ENCODE measurements at places on chromosomes 12 and 14. TPM values are rescaled to one million over a fixed set of nuclear protein-coding genes. Genes with fewer than 3 reads are reported as not detected.
A peak's percentile ranks its signal among the peaks of the same experiment; 100 is the strongest.

GRCh38 chr12:105805730-105806399, 332.9 kb downstream of the NUAK1 start:
- H3K27me3 ChIP-seq, result no peaks in the 10 kb centered on the region
- DNase-seq, result no peak
- H3K27ac ChIP-seq, result no peak overlapping the region
- no peaks in the 10 kb centered on the region for H3K4me1 ChIP-seq
- H3K4me3 ChIP-seq, result no peak overlapping the region

- H3K27ac ChIP-seq, result no peak overlapping the region
- H3K4me3 ChIP-seq, result no peak overlapping the region
- peaks cover 2% of the 10 kb centered on the region for H3K27me3 ChIP-seq
- H3K4me1 ChIP-seq, result no peaks in the 10 kb centered on the region
- H3K36me3 ChIP-seq, result no peaks in the 10 kb centered on the region
Observed at GRCh38 chr12:54564768-54565167, 15.4 kb downstream of the PDE1B start.

GRCh38 chr14:23483236-23483854, 13.8 kb downstream of the NGDN start:
- peaks cover 15% of the 10 kb centered on the region for H3K36me3 ChIP-seq
- DNase-seq, result no peak
- H3K4me3 ChIP-seq, result no peak overlapping the region

GRCh38 chr14:92653162-92653651, 95.2 kb downstream of the LGMN start:
- no peaks in the 10 kb centered on the region for H3K36me3 ChIP-seq
- no peak for DNase-seq
- H3K27me3 ChIP-seq, result no peaks in the 10 kb centered on the region
- H3K4me1 ChIP-seq, result no peaks in the 10 kb centered on the region
- H3K27ac ChIP-seq, result no peak overlapping the region

- H3K36me3 ChIP-seq, result no peaks in the 10 kb centered on the region
- H3K4me3 ChIP-seq, result no peak overlapping the region
- peaks cover 43% of the 10 kb centered on the region for H3K4me1 ChIP-seq
- no peaks in the 10 kb centered on the region for H3K27me3 ChIP-seq
Observed at GRCh38 chr14:22549981-22550673, 38.9 kb downstream of the DAD1 start.

DNA sequence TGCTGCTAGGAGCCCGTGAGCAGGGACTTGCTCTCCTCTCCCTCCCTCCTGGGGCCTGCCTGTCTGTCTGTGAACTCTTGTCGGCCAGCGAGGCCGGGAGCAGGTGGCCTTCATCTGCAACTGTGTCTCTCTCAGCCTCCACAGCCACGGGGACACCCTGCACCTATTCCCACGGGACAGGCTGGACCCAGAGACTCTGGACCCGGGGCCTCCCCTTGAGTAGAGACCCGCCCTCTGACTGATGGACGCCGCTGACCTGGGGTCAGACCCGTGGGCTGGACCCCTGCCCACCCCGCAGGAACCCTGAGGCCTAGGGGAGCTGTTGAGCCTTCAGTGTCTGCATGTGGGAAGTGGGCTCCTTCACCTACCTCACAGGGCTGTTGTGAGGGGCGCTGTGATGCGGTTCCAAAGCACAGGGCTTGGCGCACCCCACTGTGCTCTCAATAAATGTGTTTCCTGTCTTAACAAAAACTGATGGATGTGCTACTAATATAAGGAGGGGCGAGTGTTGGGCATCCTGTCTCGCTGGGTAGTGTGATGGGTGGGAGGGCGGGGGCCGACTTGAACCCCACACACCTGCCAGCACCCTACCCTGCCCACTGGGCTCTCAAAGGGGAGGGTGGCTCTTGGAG, 34.8 kb downstream of the MEG3 start:
- no peaks in the 10 kb centered on the region for H3K27me3 ChIP-seq
- no peak for DNase-seq
- H3K4me1 ChIP-seq, result peaks cover 6% of the 10 kb centered on the region
- no peak overlapping the region for H3K4me3 ChIP-seq

- peak; percentile 42 for DNase-seq
- no peaks in the 10 kb centered on the region for H3K4me1 ChIP-seq
Observed at GRCh38 chr12:124792961-124793441, 70.7 kb downstream of the SCARB1 start.

TNS2 gene
- 21.1 TPM for total RNA-seq

MFAP5 gene
- total RNA-seq, result 86.4 TPM

MYL6B gene
- total RNA-seq, result 118 TPM

CCDC197 gene
- not detected for total RNA-seq

OAS1 gene
- total RNA-seq, result 132 TPM

TAS2R7 gene
- total RNA-seq, result not detected

GYS2 gene
- not detected for total RNA-seq

MGAT4C gene
- 1.2 TPM for total RNA-seq

TRIM9 gene
- 4.7 TPM for total RNA-seq

All from astrocyte (in vitro differentiated cells and primary cell).